Mesenchymal stem cell (in vitro differentiated cells and primary cell): ENCODE measurements at places on chromosomes 16 and 17.

DNA sequence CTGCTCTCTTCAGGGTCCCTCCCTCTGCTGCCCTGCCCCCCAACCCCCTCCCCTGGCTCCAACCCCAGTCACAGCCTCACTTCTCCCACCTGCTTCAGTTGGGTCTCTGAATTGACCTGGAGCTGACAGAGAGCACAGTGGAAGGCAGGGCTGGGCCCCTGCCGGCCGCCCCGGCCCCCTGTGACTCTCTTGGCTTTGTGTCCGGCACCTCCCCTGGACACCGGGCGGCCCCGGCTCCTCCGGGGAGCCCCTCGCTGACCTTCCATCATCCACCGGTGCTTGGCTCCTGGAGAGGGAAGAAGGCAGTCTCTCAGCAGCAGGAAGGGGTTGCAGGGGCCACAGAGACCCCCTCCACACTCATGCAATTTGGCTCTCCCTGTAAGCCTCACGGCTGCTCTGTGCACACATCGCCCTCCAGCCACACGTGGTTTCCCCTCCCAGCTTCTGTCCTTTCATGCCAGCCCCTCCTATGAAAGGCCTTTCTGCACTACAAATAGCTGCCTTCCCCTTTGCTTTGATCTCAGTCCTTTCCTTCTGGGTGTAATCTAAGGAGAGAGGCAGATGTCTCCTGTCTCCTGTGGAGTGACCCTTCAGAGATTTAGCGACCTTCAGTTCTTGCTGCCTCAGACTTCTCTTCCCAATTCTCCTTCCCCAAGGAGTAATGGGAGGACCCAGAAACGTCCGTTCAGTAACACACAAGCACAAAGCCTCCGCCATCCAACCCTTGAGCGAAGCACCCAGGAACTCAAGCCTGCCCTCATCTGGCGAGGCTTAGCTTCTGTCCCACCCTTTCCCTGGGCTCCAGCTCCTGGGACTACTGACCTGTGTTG is 8.3 kb downstream of the NKIRAS2 start:
- no peak overlapping the region for H3K4me3 ChIP-seq
- H3K36me3 ChIP-seq = peaks cover 12% of the 10 kb centered on the region
- H3K4me1 ChIP-seq = peaks cover 19% of the 10 kb centered on the region
- H3K27me3 ChIP-seq = peaks cover 24% of the 10 kb centered on the region
- no peak for DNase-seq

DNA sequence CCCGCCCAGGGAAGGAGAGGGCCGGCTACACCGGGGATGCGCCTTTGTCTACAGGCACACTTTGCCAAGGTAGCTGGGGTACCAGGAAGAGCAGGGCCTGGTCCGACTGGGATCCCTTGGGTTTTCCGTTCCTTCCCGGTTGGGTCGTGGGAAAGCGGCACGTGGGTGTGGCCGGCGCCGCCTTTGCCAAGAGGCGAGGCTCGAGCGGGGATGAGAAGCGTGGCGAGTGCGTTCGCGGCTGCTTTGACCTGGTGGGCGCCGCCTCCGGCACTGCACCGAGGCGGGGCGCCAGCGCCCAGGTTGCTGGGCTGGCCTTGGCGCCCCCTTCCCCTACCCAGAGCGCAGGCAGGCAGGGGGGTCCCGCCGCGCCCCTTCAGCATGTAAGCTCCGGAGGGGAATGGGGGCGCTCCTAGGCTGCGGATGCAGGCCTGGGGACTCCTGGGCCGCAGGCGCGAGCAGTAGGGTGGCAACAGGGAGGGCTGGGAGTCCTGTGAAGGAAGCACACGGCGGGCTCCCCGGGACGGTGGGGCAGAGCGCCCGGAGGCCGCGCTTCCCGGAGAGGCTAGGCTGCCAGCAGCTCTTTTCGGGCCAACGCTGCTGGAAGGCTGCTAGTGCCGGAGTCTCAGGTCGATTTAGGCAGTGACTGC is 2.0 kb downstream of the HAS3 start:
- H3K4me1 ChIP-seq = peaks cover 42% of the 10 kb centered on the region

DNA sequence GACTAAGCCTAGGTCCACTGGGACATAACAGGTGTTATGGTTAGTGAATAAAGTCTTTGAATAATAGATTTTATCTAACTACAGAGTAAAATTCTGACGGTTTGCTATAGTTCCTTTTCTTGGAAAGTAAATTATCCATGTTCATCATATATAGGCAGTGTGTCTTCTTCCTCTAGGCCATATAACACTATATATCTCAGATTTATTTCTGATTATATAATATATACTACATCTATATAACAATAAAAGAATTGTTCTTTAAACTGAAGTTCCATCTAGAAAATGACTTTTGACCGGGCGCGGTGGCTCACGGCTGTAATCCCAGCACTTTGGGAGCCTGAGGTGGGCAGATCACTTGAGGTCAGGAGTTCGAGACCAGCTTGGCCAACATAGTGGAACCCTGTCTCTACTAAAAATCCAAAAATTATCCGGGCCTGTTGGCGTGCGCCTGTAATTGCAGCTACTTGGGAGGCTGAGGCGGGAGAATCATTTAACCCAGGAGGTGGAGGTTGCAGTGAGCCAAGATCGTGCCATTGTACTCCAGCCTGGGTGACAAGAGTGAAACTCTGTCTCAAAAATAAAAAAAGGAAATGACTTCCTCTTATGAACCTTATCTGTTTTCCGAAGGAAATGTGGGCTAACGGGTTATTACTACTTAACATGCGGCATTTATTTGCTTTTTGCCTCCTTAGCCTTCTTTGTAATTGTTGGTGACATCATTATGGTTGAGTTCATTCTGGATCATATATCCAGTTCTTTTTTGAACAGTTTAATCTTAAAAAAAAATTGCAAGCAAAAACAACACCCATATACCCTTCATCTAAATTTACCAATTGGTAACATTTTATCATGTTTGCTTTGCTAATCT is 29.2 kb downstream of the NOL11 start:
- DNase-seq = no peak
- no peak overlapping the region for H3K4me3 ChIP-seq
- H3K27ac ChIP-seq = no peak overlapping the region
- H3K27me3 ChIP-seq = no peaks in the 10 kb centered on the region
- H3K36me3 ChIP-seq = peaks cover 38% of the 10 kb centered on the region
- no peaks in the 10 kb centered on the region for H3K4me1 ChIP-seq

DNA sequence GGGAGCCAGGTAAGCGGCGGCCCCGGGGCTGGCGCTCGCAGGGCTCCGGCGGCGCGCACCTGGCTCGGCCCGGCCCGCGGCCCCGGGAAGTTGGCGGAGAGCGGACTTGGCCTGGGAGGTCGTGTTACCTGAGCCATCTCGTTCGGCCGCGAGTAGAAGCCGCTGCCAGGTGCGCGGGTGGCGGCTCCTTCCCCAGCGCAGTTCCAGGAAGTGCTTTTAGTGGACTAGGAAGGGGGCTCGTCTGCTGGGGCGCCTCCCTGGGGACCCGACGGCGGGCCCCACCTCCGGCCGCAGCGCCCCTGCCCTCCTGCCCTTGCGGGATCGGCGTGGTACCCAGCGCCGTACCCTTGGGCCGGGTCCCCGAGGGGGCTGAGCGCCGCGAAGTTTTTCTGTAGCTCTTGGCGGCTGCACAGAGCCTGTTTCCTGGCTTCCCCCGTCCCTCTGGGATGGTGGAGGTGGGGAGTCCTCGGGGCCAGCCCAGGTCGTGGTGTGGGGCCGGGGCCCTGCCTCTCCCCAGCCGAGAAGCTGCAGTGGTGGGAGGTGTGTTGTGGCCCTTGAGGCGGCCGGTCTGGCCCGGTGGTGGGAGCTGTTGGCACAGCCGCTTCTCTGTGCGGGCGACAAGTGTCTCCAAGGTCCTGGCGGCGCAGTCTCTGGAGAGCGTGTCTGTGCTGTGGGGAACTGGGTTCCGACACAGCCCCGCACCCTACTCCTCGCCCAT is 96.9 kb downstream of the RAB11FIP4 start:
- peaks cover 90% of the 10 kb centered on the region for H3K27me3 ChIP-seq
- H3K27ac ChIP-seq = no peak overlapping the region
- H3K4me1 ChIP-seq = peaks cover 11% of the 10 kb centered on the region

DNA sequence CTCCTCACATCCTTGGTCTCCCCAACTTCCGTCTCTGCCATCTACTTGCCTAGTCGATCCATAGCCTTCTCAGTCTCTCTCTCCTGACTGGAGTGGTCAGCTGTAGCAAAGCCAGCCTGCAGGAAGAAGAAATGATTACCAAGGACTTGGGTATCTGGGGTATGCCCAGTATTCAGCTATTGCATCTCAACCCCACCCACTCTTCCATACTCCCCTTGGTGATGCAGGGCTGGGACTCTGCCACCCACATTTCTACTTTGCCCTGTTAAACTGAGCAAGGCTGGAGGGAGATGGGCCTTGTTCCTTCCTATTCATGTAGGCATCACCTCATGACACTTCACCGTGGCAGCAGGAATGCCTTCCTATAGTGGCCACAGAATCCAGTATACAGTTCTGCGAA is 2.3 kb downstream of the COPRS start:
- no peak overlapping the region for H3K27ac ChIP-seq
- H3K4me3 ChIP-seq = peak overlapping the region; percentile 83
- no peak for DNase-seq
- H3K4me1 ChIP-seq = peaks cover 4% of the 10 kb centered on the region
- H3K27me3 ChIP-seq = no peaks in the 10 kb centered on the region

- no peak overlapping the region for H3K27ac ChIP-seq
- no peaks in the 10 kb centered on the region for H3K27me3 ChIP-seq
- H3K36me3 ChIP-seq = peaks cover 16% of the 10 kb centered on the region
- peak overlapping the region; percentile 61 for H3K4me3 ChIP-seq
- DNase-seq = no peak
Measured at GRCh38 chr17:2983255-2983654, 80.2 kb downstream of the OR1D5 start.

DNA sequence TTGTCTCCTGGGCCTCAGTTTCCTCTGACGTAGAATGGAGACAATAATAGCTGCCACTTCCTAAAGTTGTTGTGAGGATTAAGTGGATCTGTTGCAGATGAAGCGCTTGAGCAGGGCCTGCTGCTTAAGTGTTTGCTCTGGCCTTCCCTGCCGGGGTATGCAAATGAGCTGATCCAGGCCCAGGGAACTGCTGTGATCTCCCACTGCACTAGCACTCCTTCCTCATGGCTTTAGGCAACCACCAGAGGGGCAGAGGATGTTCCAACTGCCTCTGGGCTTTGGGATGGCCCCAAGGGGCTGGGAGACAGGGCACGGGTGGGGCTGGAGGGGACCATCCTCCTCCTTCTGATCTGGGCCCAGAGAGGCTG is 6.2 kb downstream of the SBK1 start:
- no peak for DNase-seq
- no peaks in the 10 kb centered on the region for H3K36me3 ChIP-seq
- peaks cover 68% of the 10 kb centered on the region for H3K27me3 ChIP-seq
- H3K4me3 ChIP-seq = no peak overlapping the region
- no peaks in the 10 kb centered on the region for H3K4me1 ChIP-seq
- no peak overlapping the region for H3K27ac ChIP-seq
